ENCODE measurements at places on chromosomes 4 and X. TPM values are rescaled to one million over a fixed set of nuclear protein-coding genes. Genes with fewer than 3 reads are reported as not detected.

STPG2 gene
- total RNA-seq = 0.16 TPM

BMPR1B gene
- 0.47 TPM for total RNA-seq

TEX13A gene
- total RNA-seq = not detected

UBQLN2 gene
- total RNA-seq = 4.1 TPM

ESX1 gene
- not detected for total RNA-seq

XAGE2 gene
- total RNA-seq = not detected

GUCY1A1 gene
- 8.5 TPM for total RNA-seq

PCDH18 gene
- total RNA-seq = 423 TPM

DOK7 gene
- 0.09 TPM for total RNA-seq

CXCL3 gene
- 0.86 TPM for total RNA-seq

All from bronchial smooth muscle cell (primary cell).